ENCODE measurements at places on chromosomes 1 and 21. TPM values are rescaled to one million over a fixed set of nuclear protein-coding genes. Genes with fewer than 3 reads are reported as not detected.

Gene FAM89A
- total RNA-seq, result 8.1 TPM

Gene SLC45A3
- 5.9 TPM for total RNA-seq

Gene NBL1
- 1.8 TPM for total RNA-seq

Gene NGF
- 0.79 TPM for total RNA-seq
